ENCODE measurements at places on chromosomes 3 and 15.

- no peak for DNase-seq
Measured at GRCh38 chr3:156582532-156583183, 27.7 kb upstream of the SSR3 start.

GRCh38 chr3:117630885-117631284 lies 921.3 kb downstream of the TUSC7 start:
- DNase-seq, result no peak

DNA sequence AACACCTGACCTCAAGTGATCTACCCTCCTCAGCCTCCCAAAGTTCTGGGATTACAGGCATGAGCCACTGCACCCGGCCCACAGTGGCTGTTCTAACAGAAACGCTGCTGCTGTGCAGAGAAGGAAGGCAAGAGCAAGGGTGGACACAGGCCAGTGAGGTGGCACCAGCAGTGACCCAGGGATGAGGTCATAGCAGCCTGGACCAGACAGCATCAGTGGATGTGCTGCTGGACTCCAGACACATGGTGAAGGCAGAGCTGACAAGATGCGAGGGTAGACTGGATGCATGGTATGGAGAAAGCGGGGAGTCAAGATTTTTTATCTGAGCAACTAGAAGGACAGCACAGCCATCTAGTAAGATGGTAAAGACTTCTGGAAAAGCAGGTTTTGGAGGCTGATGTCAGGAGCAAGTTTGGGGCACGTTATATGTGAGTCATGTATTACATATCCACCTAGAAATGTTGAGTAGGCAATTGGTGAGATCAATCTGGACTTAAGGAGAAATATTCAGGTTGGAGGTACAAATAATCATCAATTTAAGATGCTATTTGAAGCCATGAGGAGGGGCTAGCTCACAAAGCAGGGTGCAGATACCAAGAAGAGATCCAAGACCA lies 22.1 kb upstream of the TJP1 start:
- DNase-seq, result no peak

DNA sequence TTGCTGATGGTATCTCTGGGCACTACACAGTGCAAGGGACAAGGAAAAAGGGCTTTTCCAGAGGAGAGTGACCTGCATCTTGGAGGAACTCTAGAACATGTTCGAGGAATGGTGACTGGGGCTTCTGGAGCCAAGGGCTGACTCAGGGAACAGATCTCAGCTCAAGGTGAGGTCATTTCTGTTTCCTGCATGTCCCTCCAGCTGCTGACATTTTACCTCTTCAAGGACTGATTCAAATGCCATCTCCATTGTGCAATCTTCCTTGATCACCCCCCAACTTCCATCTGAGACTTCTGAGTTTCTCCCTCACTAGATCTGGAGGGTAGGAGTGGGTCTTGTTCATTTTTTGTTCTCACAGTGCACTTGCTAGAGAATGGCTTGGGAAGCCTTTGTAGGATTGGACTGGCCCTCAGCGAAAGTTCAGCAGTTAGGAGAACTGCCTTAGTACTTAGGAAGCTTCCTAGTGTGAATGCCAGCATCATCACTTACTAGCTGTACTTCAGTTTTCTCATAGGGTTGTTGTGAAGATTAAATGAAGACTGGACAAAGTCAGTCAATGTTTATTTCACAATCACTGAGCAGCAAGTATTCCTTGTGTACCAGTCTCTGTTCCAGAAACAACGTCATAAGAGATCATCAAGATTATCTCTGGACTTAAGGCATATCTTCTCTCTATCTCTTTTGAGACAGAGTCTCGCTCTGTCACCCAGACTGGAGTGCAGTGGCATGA lies 2.6 kb upstream of the IDH3A start:
- no peak for DNase-seq

GRCh38 chr3:142846779-142847577 lies 41.9 kb downstream of the PCOLCE2 start:
- DNase-seq, result no peak

- DNase-seq, result no peak
Measured at GRCh38 chr3:194960446-194961032, 274.9 kb downstream of the FAM43A start.

- no peak for DNase-seq
Measured at GRCh38 chr3:60304112-60304511, 947.1 kb downstream of the FHIT start.

DNA sequence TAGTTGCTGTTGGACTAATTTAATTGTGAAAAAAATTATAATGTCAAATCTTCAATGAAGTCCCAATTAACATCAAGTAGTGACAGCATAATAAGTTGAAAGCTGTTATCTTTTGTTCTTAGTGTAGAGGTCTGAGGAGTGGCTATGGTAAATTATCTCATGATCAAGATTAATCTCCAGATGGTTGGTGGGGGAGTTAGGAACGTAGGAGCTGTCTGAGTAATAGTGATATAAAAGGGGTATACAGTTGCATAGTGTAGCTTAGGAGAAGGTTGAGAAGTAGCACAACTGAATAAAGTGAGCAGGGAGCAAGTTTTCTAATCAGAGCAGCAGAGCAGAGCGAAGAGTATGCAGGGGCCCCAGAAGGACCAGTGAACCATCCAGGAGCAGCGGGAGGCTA lies 19.5 kb downstream of the TMOD2 start:
- no peak for DNase-seq

DNA sequence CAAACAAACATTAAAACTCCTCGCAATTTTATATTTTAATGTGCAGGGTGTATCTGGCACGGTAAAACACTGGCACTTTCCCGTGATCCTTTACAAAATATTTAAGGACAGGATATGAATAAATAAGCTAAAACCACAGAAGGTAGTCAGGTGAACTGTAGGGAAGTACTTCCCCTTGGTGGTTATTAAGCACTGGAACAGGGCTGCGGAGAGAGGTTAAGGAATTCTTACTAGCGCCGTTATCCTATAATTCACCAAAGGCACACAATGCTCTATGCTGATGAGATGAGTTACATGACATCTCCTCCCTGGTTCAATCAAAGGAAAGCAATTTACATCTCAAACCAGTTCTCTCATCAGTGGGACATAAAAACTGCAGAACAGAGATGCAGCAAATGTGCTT lies 289.8 kb downstream of the ZBTB20 start:
- no peak for DNase-seq

DNA sequence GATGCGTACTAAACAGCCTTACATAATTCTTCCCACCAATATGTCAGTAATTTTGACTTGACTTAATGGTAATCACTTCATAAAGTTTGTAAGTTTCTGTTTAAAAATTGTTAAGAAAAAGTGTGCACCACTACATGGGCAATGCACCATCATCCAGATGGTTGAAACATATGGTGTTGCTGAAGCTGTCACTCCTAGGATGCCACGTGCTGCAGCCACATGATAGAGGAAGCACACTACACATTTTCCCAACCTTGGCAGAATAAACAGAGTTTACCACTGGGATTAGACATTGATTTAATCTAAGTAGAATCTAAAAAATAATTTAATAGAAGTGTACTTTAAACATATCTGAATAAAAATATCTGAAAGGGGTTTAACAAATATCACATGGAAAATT lies 1209.9 kb downstream of the NSUN3 start:
- no peak for DNase-seq

- no peak for DNase-seq
Measured at GRCh38 chr3:127925384-127925783, 10.4 kb downstream of the KBTBD12 start.

- DNase-seq, result no peak
Measured at GRCh38 chr15:43828061-43828657, 1.4 kb downstream of the WDR76 start.

- no peak for DNase-seq
Measured at GRCh38 chr3:42631620-42632019, 21.9 kb upstream of the ZBTB47 start.

- no peak for DNase-seq
Measured at GRCh38 chr15:51193526-51193925, 98.8 kb upstream of the TNFAIP8L3 start.

- DNase-seq, result no peak
Measured at GRCh38 chr3:42476225-42477125, 26.0 kb upstream of the VIPR1 start.

GRCh38 chr3:152155246-152156020 lies 113.3 kb upstream of the MBNL1 start:
- no peak for DNase-seq

DNA sequence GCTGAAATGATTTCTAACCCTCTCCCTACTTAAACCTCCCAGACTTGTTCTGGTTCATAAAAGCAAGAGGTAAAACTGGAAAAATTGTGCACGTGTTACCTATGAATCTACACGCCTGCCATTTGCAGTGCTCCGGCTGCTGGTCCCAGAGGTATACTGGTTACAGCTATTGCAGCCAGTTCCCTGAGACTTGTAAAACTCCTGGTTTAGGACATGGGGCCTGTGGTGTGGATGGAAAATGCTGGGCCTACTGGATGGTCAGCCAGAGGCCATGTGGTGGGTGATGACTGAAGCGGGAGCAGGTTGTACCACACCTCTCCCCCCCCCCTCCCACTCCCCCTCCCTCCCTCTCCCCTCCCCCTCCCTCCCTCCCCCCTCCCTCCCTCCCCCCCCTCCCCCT lies 45.0 kb downstream of the SENP2 start:
- no peak for DNase-seq

DNA sequence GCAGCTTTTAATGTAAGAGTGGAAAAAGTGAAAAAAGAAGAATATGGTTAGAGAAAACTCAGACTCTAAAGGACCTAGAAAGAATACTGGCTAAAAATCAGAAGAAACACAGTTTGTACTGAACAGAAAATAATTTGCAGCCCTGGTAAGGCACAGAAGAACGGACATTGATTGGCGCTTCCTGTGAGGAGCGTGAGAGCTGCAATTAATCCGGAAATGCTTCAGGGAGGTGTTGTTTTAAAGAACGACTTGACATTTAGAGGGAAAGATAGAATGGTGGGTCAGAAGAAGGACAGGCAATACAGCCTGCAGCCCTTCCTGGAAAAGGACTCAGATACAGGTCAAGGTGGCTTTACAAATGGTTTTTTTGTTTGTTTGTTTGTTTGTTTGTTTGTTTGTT lies 151.3 kb upstream of the TSC22D2 start:
- no peak for DNase-seq

Measured in AG04449 (cell line).